HFFc6 (cell line): ENCODE measurements at places on chromosomes 3 and 15. TPM values are rescaled to one million over a fixed set of nuclear protein-coding genes. Genes with fewer than 3 reads are reported as not detected.

The SEC22C gene
- 48.4 to 55.9 TPM (median 51.2 TPM) in 3 replicates for total RNA-seq

DNA sequence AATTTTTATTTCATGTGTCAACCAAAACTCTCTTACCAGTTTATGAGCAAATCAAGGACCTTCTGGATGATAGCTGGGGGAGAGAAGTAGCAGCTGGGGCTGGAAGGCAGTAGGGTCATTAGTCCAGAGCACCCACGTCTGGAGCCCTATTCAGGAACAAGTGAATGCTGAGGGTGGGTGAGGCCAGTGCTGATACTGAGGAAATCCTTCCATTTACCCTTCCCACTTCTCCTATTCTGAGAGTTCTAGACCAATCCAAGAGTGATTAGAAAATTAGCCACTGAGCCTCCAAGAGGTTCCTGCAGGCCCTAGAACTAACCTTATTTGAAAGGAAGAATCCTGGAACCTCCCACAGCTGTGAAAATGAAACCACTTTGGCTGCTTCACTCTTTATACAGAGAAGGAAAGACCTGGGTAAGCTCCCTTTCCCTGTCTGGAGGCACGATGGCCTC lies 46.2 kb upstream of the VILL start:
- DNase-seq: no peak

- no peak for DNase-seq
These were observed 65.1 kb upstream of the EPHA3 start for GRCh38 chr3:89042236-89042835.

GRCh38 chr15:71659730-71660067 lies 150.7 kb upstream of the NR2E3 start:
- no peak for DNase-seq

- DNase-seq: no peak
These were observed 31.7 kb upstream of the THUMPD3 start for GRCh38 chr3:9331171-9331570.
